ENCODE measurements at places on chromosomes 5 and 9.

- H3K36me3 ChIP-seq: no peaks in the 10 kb centered on the region
- H3K27me3 ChIP-seq: no peaks in the 10 kb centered on the region
- DNase-seq: no peak
- no peak overlapping the region for H3K4me3 ChIP-seq
- no peak overlapping the region for H3K27ac ChIP-seq
- H3K4me1 ChIP-seq: no peaks in the 10 kb centered on the region
These were observed 556.4 kb downstream of the TUSC1 start for GRCh38 chr9:25121811-25122210.

GRCh38 chr5:1133510-1134201 lies 21.8 kb upstream of the SLC12A7 start:
- no peak for DNase-seq
- no peak overlapping the region for H3K4me3 ChIP-seq
- H3K27ac ChIP-seq: no peak overlapping the region
- H3K36me3 ChIP-seq: no peaks in the 10 kb centered on the region
- no peaks in the 10 kb centered on the region for H3K27me3 ChIP-seq

DNA sequence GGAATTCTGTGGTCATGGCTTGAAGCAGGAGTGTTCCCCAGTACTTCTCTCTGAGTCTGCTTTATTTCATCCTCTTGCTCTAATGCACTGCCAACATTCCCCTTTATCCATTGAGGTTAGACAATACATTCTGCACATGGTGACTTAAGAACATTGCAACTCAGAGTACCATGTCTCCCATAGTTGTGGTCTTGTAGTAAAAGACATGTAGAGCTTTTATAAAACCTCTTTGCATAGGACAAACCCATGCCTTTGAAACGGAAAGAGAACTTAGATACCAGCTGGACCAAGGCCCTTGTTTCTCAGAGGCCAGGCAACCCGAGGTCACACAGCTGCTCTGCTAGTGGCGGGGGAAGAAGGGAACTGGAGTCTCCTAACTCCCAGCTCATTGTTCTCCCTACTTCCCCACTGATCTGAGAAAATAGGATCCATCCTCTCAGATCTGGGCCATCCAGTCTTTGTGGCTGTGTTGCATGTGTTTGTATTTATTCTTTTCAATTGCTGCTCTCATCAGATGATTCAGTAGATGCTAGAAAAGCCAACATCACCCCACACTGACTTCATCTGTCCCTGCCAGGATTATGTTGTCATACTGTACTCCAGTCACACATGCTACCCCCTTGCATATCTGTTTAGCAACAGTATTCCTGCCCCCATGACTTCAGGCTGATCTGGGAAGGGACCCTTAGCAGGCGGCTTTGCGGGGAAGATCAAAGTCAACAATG lies 236.9 kb downstream of the SAXO1 start:
- peaks cover 4% of the 10 kb centered on the region for H3K27me3 ChIP-seq
- H3K4me1 ChIP-seq: no peaks in the 10 kb centered on the region
- H3K36me3 ChIP-seq: no peaks in the 10 kb centered on the region
- H3K27ac ChIP-seq: no peak overlapping the region
- no peak overlapping the region for H3K4me3 ChIP-seq

- peak; percentile 35 for DNase-seq
- peak overlapping the region; percentile 36 for H3K27ac ChIP-seq
- H3K4me3 ChIP-seq: no peak overlapping the region
- peaks cover 25% of the 10 kb centered on the region for H3K4me1 ChIP-seq
- H3K36me3 ChIP-seq: no peaks in the 10 kb centered on the region
- peaks cover 3% of the 10 kb centered on the region for H3K27me3 ChIP-seq
These were observed 110.7 kb upstream of the RAD23B start for GRCh38 chr9:107172160-107172978.

DNA sequence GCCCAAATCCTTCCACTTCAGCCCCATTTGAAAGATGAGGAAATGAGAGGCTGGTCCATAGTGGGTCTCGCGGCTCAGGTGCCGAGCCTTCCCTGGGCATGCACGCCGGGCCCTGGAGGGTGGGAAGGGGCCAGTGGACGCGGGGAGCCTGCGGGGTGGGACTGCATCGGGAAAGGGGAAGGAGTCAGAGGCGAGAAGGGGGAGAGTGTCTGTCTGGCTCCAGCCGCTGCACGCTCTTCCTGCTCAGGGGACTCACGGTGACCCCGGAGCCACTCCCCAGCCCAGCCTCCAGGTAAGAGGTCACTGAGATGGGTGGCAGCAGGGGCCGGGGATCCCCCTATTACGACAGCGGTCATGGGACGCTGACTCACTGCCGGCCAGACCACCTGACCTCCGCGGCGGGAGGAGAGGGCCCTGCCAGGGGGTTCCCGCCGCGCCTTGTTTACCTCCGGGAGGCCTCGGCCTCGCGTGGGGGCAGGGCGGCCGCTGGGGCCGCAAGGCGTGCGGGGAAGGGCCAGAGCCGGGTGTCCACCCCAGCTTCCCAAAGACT lies 1.9 kb upstream of the SQSTM1 start:
- H3K36me3 ChIP-seq: peaks cover 32% of the 10 kb centered on the region
- peaks cover 29% of the 10 kb centered on the region for H3K4me1 ChIP-seq
- peak; percentile 80 for DNase-seq

DNA sequence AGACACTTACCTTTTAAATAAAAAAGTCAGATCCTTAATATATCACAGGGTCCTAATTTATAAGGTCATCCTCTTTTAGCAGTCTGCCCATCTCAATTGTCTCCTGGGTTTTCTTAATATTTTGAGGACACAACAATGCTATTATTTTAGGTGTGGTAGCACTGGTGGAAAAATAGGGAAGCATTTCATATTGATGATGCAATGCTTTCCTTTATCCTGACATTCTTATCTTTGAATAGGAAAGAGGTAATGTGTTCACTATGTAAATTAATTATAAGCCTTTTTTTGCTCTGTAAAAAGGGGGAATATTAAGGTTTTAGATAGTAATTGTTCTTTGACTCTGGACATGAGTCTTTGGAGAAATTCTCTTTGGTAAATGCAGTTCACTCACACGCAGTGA lies 164.7 kb downstream of the YTHDC2 start:
- no peak overlapping the region for H3K27ac ChIP-seq
- no peak overlapping the region for H3K4me3 ChIP-seq
- DNase-seq: no peak
- H3K36me3 ChIP-seq: no peaks in the 10 kb centered on the region
- no peaks in the 10 kb centered on the region for H3K27me3 ChIP-seq

- H3K27me3 ChIP-seq: no peaks in the 10 kb centered on the region
- peaks cover 44% of the 10 kb centered on the region for H3K36me3 ChIP-seq
- DNase-seq: no peak
- H3K27ac ChIP-seq: no peak overlapping the region
- no peak overlapping the region for H3K4me3 ChIP-seq
These were observed 126.8 kb downstream of the EHMT1 start for GRCh38 chr9:137745541-137745991.

- H3K4me1 ChIP-seq: no peaks in the 10 kb centered on the region
- no peaks in the 10 kb centered on the region for H3K36me3 ChIP-seq
- peaks cover 11% of the 10 kb centered on the region for H3K27me3 ChIP-seq
- no peak overlapping the region for H3K4me3 ChIP-seq
- no peak for DNase-seq
These were observed 100.2 kb upstream of the ZNF366 start for GRCh38 chr5:72607381-72607780.

DNA sequence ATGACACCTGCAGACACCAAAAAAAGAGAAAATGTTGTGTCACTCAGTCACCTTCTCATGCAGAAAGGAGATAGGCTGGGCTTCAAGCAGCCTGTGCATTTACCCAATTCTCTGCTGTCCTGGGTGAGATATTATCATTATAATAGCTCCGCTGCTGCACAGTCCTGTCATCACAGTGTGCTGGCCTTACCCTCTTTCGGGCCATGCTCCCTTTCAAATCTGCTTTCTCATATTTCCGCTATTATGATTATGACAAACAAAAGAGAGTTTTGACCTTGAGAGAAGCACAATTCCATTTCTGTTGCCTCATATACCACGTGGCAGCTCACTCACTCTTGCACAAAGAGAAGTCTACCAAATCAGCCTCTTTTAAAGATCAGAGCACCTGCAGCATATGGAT lies 1350.1 kb upstream of the ACO1 start:
- no peaks in the 10 kb centered on the region for H3K27me3 ChIP-seq
- H3K4me3 ChIP-seq: no peak overlapping the region
- no peaks in the 10 kb centered on the region for H3K36me3 ChIP-seq
- H3K4me1 ChIP-seq: peaks cover 4% of the 10 kb centered on the region

- H3K27me3 ChIP-seq: peaks cover 50% of the 10 kb centered on the region
- peaks cover 2% of the 10 kb centered on the region for H3K4me1 ChIP-seq
- no peak overlapping the region for H3K4me3 ChIP-seq
- no peaks in the 10 kb centered on the region for H3K36me3 ChIP-seq
- H3K27ac ChIP-seq: no peak overlapping the region
- DNase-seq: no peak
These were observed 11.0 kb downstream of the LHX3 start for GRCh38 chr9:136193891-136194279.

GRCh38 chr9:9603345-9603744 lies 1009.5 kb downstream of the PTPRD start:
- H3K27ac ChIP-seq: no peak overlapping the region
- DNase-seq: no peak
- H3K4me1 ChIP-seq: no peaks in the 10 kb centered on the region
- H3K4me3 ChIP-seq: no peak overlapping the region
- no peaks in the 10 kb centered on the region for H3K27me3 ChIP-seq
- H3K36me3 ChIP-seq: no peaks in the 10 kb centered on the region

- peak; percentile 14 for DNase-seq
- peaks cover 65% of the 10 kb centered on the region for H3K4me1 ChIP-seq
- H3K4me3 ChIP-seq: peak overlapping the region; percentile 20
- H3K27me3 ChIP-seq: no peaks in the 10 kb centered on the region
- H3K36me3 ChIP-seq: peaks cover 4% of the 10 kb centered on the region
These were observed 6.8 kb downstream of the GARIN3 start for GRCh38 chr5:157159209-157159751.

DNA sequence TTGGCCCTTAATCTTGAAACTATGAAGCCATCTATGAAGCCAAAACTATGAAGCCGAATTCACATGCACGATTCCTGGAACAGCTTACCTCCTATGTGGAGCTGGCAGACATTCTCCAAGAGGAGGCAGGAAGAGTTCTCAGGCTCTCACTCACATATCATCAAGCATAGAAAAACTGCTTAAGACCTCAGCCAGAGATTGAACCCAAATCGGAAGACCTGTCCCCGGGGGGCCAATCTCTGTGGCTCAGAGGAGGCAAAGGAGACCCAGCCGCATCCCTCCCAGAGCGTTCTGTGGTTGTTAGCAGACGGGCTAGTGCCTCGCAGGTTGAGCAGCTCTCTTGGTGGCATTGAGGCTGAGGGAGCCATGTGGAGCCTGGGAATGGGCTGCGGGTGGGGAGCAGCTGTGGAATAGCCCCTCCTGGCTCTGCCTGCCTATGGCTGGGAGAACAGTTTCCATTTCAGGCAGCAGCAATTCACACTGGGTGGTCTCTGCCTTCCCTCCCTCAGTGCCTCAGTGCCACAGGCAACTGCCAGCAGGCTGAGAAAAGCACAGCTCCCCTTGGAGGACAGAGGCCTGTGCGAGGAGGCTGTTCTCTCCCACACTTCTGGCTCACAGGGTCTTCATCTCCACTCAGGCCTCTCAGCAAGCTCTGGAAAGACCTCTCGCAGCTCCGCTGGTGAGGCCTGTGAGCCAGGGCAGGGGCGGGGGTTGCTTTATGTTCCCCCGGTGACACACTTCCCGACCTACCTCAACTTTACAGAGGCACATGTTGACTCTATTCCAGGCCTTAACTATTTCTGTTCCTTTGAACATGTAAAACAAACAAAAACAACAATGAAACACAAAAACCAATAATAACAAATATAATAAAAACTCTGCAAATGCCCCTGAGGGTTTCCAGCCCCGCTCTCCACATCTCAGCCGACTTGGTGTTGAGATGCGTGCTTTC lies 17.4 kb upstream of the TMEM174 start:
- H3K4me3 ChIP-seq: no peak overlapping the region
- H3K27me3 ChIP-seq: peaks cover 82% of the 10 kb centered on the region
- peaks cover 11% of the 10 kb centered on the region for H3K4me1 ChIP-seq
- no peak overlapping the region for H3K27ac ChIP-seq
- DNase-seq: no peak

- no peaks in the 10 kb centered on the region for H3K27me3 ChIP-seq
- H3K27ac ChIP-seq: no peak overlapping the region
These were observed 1078.3 kb upstream of the EDIL3 start for GRCh38 chr5:85462957-85463356.

- peaks cover 36% of the 10 kb centered on the region for H3K36me3 ChIP-seq
- H3K4me1 ChIP-seq: peaks cover 24% of the 10 kb centered on the region
- H3K27ac ChIP-seq: peak overlapping the region; percentile 2
- H3K27me3 ChIP-seq: peaks cover 3% of the 10 kb centered on the region
These were observed 7.3 kb downstream of the UBTD2 start for GRCh38 chr5:172276214-172276613.

DNA sequence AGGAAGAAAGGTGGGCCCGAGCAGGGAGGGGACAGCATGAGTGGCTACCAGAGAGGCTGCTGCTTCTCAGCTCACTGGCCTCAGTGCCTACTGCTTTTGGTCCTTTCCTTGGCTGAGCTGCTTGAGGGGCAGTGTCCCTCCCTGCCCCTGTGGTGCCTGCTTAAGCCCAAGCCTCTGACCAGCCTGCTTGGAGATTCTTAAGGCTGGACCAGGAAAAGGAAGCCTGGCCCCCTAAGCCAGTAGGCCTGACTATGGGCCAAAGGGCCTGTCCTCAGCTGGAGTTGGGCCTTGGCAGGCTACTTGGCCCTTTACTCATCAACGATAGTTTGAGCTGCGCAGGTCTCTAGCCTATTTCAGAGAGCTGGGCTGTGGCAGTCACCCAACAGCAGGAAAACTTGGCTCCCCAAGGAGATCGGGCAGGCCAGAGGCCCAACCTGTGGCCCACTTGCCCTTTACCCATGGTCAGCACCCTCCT lies 24.9 kb downstream of the TCF7 start:
- H3K36me3 ChIP-seq: peaks cover 64% of the 10 kb centered on the region
- DNase-seq: no peak
- no peak overlapping the region for H3K27ac ChIP-seq
- peaks cover 10% of the 10 kb centered on the region for H3K27me3 ChIP-seq
- H3K4me3 ChIP-seq: no peak overlapping the region

- DNase-seq: no peak
- H3K36me3 ChIP-seq: peaks cover 27% of the 10 kb centered on the region
- H3K27ac ChIP-seq: no peak overlapping the region
- H3K27me3 ChIP-seq: no peaks in the 10 kb centered on the region
- H3K4me1 ChIP-seq: peaks cover 31% of the 10 kb centered on the region
These were observed 87.0 kb downstream of the ERBIN start for GRCh38 chr5:66013397-66013796.

DNA sequence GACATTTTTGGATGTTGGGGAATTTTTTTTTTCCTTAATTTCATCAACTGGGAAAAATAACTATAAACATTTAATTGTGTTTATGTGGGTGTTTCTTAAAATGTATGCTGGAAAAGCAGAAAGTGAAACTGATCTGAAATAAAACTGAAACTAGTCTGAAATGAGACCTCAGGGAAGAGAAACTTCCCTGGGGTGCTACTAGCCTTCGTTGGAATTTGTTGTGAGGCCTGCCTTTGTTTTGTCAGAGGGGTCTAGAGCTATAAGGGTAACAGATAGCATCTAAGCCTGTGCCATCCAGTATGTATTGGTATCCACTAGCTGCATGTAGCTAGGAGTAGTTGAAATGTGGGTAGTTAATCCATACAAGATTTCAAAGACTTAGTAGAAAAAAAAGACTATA lies 10.4 kb downstream of the ZNF618 start:
- H3K27me3 ChIP-seq: peaks cover 10% of the 10 kb centered on the region
- H3K4me3 ChIP-seq: no peak overlapping the region
- H3K36me3 ChIP-seq: no peaks in the 10 kb centered on the region
- H3K4me1 ChIP-seq: peaks cover 20% of the 10 kb centered on the region

All from activated T-helper 2 cell treated with anti-CD3 and anti-CD28 coated beads, Interferon-gamma antibody, Interleukin-2, Interleukin-4, amounts not matched to agents 10 μg/mL and 5 μg/mL and 100 μg/mL, durations not matched to agents 14 hours and 24 hours and 36 hours (primary cell).